Progenitor cell of endocrine pancreas (in vitro differentiated cells): ENCODE measurements at places on chromosomes 7 and 10. TPM values are rescaled to one million over a fixed set of nuclear protein-coding genes. Genes with fewer than 3 reads are reported as not detected.
A peak's percentile ranks its signal among the peaks of the same experiment; 100 is the strongest.

DNA sequence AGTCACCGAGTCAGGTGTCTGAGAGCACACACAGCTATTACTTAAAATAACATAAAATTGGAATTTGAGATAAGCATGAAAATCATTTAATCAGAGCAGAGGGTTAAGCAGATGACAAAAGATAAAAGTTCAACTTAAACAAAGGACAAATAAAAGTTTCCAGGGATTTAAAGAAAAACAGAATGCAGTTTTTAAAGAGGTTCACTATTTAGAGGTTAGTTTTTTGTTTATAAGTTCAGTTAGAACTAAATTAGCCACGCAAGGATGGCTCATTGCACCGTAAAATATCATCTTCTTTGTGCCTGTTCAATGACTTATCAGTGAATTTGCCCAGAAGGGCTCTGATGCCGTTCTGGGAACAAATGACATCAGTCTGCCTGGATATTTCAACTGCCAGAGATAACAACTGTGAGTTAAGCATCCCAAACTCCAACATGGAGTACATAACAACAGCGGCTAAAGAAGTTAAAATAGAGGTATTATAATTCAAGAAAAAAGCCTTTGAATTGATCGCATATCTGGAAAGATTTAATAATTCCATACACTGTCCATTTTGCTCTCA lies 107.8 kb downstream of the ANK3 start:
- no peak overlapping the region for H3K4me3 ChIP-seq
- no peak for DNase-seq
- H3K36me3 ChIP-seq, result peaks cover 5% of the 10 kb centered on the region
- H3K27ac ChIP-seq, result no peak overlapping the region

DNA sequence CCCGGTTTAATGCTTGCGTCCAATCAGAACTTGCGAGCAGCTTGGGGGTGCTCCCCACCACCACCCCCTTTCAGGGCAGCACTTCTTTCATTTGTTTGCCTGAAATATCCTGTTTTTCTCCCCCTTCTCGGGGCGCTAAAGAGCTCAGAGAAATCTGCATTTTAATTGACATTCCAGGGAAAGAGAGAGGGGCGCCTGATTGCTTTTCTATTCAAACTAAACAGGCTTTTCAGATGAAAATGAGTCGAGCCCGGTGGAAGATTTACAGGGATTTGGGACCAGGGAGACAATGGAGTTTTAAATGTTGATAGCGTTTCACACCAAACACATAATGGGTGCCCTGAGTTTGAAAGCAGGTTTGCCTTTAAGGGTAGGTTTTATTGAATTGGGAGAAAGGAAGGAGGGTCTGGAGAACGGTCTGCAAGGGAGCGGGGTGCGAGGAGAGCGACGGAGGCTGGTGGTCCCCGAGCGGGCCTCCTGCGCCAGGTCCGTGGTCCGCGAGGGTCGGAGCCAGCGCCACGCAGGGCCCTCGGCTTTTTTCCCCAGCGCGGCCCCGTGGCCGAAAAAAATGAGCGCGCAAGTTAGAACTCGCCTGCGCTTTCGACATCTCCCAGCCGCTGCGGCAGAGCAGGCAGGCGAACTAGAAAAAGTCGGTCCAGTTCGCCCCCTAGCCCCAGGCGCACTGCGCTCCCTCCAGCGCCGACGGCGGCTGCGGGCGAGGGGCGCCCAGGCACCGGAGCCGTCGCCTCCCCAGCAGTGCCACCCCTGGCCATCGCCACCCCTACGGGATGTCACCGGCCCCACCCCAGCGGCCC lies 1.3 kb downstream of the FGFR2 start:
- H3K27ac ChIP-seq, result peak overlapping the region; percentile 97
- H3K27me3 ChIP-seq, result peaks cover 14% of the 10 kb centered on the region
- H3K4me1 ChIP-seq, result peaks cover 53% of the 10 kb centered on the region
- H3K36me3 ChIP-seq, result peaks cover 21% of the 10 kb centered on the region
- H3K4me3 ChIP-seq, result peak overlapping the region; percentile 94

C10orf143 gene
- 3.6 and 3.7 TPM in 2 replicates for total RNA-seq

DNA sequence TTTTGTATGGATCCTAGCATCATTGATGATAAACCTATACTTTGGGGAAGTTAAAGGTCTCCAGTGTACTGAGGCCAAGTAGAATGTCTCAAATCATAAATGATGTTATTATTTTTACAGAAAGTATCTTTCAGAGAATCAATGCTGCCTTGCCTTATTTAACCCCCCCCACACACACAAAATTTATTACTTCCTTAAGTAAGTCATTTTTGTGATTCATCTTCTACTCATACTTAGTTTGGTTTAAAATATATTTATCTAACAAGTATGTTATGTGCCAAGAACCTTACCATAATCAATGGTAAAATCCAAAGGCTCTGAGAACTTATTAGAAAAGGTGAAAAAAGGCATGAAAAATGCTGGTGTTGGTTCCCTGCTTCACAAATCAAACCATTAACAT lies 18.8 kb upstream of the CLDN12 start:
- no peak overlapping the region for H3K4me3 ChIP-seq
- H3K27ac ChIP-seq, result no peak overlapping the region

TMEM213 gene
- not detected in 2 replicates for total RNA-seq

GPR85 gene
- total RNA-seq, result 0.20 and 0.36 TPM in 2 replicates

- peaks cover 1% of the 10 kb centered on the region for H3K36me3 ChIP-seq
- H3K27me3 ChIP-seq, result no peaks in the 10 kb centered on the region
- H3K27ac ChIP-seq, result no peak overlapping the region
- no peak overlapping the region for H3K4me3 ChIP-seq
- no peaks in the 10 kb centered on the region for H3K4me1 ChIP-seq
- DNase-seq, result no peak
These were observed 54.6 kb upstream of the NANOS1 start for GRCh38 chr10:118974951-118975350.

FLNC gene
- total RNA-seq, result 6.9 and 11.7 TPM in 2 replicates

GARIN1A gene
- total RNA-seq, result 5.1 and 7.4 TPM in 2 replicates

DNA sequence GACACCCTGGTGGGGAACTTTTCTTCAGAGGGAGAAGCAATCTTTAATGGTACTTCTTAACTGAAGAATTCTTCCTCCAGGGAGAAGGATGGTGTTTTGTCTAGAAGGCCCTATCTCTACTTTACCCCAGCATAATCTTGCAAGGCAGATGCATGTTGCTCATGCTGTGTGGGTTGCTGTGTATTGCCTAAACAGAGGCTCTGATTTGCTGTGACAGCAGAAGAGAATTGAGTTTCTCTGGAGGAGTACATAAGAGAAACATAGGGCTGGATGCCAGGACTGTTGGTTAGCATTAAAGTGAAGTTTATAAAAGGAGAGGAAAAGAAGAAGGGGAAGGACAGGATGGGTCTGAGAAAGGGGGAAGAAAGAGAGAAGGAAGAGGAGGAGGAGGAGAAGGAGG lies 248.1 kb upstream of the HPS1 start:
- no peaks in the 10 kb centered on the region for H3K4me1 ChIP-seq
- H3K4me3 ChIP-seq, result no peak overlapping the region
- no peak for DNase-seq
- H3K36me3 ChIP-seq, result no peaks in the 10 kb centered on the region

GRCh38 chr7:110943701-110944345 lies 147.1 kb upstream of the LRRN3 start:
- no peak overlapping the region for H3K27ac ChIP-seq
- no peak overlapping the region for H3K4me3 ChIP-seq
- H3K36me3 ChIP-seq, result no peaks in the 10 kb centered on the region
- H3K27me3 ChIP-seq, result no peaks in the 10 kb centered on the region

DNA sequence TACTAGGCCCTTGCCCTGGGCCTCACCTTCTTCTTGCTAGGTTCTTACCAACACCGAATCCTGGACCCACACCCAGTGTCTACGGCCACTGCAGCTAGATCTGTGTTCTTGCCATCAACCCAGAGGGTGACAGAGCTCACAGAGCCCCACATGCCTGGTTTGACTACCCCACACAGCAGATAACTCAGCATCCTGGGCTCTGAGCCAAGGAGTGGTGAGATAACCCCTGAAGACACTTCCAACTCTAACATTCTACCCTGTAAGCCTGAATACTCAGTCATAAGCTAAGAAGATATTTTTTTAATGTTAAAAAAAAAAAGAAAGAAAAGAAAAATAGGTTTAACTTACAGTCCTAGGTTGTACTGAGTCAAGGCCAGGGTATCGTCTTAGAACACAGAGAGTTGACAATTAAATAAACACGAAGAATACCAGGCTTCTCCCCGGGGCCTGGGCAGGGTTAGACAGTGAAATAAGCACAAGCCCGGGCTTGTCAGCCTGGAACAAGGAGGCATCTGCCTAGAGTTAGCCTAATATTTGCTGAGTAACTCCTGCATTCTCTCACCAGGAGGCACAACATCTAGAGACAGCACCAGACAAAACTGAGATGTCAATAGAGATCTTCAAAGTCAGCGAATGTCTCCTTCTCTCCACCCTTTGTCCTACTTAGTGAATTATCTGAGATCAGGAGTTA lies 556.5 kb upstream of the LRRN3 start:
- no peak for DNase-seq
- H3K4me3 ChIP-seq, result no peak overlapping the region
- no peaks in the 10 kb centered on the region for H3K27me3 ChIP-seq
- no peak overlapping the region for H3K27ac ChIP-seq

DNA sequence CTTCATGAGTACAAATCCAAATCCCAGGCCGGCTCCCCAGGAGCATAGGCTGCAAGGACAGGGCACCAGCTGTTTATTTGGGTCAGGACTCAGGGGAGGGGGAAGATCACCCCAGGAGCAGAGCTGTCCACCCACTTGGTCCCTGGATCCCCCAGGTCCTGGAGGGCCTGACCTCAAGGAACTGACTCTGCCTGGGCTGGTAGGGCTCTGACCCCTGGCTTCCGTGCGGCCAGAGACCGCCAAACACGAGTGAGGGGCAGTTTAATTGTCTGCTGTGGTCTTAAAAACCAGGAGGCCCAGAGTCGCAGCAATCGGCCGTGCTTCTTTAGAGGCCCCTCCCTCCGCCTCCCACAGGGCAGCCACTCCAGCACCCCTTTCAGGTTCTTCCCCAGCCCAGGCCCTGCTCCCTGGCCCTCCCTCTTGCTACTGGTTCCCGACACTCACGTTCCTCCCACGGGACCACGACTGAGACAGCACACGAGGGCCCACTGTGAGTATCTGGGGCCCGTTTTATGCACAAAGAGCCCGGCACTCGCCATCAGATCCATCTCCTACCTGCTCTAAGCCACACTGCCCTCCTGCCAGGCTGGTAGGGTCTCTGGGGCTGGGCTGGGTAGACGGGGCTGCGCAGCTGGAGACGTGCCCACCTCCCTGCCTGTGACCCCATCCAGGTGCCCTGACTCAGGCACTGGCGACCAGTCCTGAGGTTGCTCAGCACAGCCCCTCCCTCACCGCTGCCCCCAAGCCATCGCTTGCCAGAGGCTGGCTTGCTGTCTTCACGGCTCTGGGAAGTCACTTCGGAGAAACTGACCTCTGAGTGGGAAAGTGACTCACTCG lies 30.0 kb upstream of the CFAP46 start:
- H3K4me3 ChIP-seq, result no peak overlapping the region
- H3K36me3 ChIP-seq, result no peaks in the 10 kb centered on the region
- no peak overlapping the region for H3K27ac ChIP-seq

- peaks cover 1% of the 10 kb centered on the region for H3K4me1 ChIP-seq
- H3K27ac ChIP-seq, result no peak overlapping the region
- no peaks in the 10 kb centered on the region for H3K36me3 ChIP-seq
- H3K4me3 ChIP-seq, result no peak overlapping the region
- DNase-seq, result no peak
- no peaks in the 10 kb centered on the region for H3K27me3 ChIP-seq
These were observed 472.8 kb upstream of the STEAP1 start for GRCh38 chr7:89681448-89681847.

DNA sequence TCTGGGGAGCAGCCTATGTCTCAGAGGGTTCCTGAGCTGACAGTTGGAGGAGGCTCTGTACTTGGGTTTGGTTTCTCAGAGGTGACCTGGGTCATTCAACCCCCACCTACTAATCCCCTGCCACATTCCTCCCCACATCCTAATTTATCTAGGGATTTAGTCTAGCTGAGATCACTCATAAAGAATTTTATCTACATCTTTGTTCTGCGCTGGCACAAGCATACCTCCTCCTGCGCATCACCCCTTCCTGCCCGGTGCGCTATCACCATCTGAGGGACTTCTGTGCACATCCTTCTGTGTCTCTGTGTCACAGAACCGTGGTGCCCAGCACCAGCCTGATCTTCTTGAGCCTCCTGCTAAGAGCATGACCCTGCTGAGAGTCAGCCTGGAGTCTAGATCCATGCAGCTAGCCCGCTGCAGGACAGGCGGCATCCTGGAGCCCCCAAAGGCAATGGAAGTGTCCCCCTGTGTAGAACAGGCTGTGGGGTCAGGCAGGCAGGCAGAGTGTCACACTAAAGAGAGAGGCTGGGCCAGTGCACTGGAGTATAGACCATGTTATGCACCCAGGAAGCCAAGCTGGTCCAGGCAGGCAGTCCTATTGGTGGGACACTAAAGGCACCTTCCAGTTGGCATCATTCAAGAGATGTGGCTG lies 63.6 kb downstream of the ARHGAP22 start:
- no peak for DNase-seq
- H3K4me3 ChIP-seq, result no peak overlapping the region
- H3K27me3 ChIP-seq, result peaks cover 12% of the 10 kb centered on the region
- no peaks in the 10 kb centered on the region for H3K36me3 ChIP-seq
- no peaks in the 10 kb centered on the region for H3K4me1 ChIP-seq

GRCh38 chr7:51141451-51142003 lies 175.1 kb downstream of the COBL start:
- DNase-seq, result no peak
- H3K36me3 ChIP-seq, result no peaks in the 10 kb centered on the region
- peak overlapping the region; percentile 27 for H3K27ac ChIP-seq
- H3K4me3 ChIP-seq, result no peak overlapping the region

DNA sequence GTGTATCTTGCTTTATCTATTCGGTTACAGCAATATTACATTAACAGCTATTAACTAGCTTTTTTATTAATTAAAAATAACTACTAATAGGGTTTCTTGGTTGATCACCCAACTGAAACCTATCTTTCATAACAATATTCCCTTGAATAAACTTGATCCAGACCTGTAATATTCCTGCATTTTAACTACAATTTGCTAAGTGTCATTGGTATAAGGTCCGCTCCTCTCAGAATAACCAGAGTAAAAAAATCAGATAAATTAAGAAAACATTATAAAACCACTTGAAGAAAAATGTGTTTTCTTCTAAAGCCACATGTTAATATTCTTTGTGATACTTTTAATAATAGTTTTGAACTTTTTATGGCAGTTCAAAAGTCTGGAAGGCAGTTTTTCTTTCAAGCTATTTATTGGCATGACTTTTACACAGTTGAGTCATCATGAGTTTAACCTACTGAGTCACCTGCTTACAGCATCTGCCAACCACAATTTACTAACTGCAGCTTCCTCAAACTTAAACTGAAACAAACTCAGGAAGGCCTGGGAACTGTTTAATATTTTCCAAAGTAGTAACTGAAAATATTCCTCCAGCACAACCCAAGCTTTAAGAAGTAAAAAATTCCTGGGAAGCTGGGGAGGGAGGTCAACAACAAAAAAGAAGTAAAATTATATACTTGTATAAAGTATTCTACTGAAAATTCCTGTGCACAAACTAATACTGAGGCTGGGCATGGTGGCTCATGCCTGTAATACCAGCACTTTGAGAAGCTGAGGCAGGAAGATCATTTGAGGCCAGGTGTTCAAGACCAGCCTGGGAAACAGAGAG lies 103.2 kb downstream of the NRBF2 start:
- no peak overlapping the region for H3K27ac ChIP-seq
- no peak for DNase-seq
- peaks cover 5% of the 10 kb centered on the region for H3K36me3 ChIP-seq
- H3K27me3 ChIP-seq, result no peaks in the 10 kb centered on the region
- H3K4me3 ChIP-seq, result no peak overlapping the region

NUDT1 gene
- total RNA-seq, result 17.2 and 22.1 TPM in 2 replicates

MINDY3 gene
- 24.9 and 26.2 TPM in 2 replicates for total RNA-seq

CFTR gene
- 6.6 and 9.0 TPM in 2 replicates for total RNA-seq
